ENCODE measurements at places on chromosomes 3 and 15.

DNA sequence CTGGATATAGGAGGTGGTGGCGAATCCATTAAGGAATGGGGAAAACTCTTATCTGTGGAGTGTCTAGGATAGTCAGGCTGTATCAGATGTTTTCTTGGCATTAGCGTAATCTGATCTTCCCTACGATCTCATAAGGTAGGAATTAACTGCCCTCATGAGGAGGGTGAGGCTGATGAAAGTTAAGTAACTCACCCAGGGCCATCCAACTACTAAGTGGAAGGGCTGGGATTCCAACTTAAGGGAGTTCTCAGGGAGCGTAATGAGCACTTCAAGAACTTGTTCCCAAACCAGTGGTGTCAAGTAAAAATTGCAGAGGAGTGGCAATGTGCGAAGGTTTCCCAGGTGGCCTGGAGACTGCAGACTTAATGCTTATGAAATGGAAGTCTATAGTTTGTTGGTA lies 55.9 kb upstream of the OSBPL11 start:
- DNase-seq = no peak

DNA sequence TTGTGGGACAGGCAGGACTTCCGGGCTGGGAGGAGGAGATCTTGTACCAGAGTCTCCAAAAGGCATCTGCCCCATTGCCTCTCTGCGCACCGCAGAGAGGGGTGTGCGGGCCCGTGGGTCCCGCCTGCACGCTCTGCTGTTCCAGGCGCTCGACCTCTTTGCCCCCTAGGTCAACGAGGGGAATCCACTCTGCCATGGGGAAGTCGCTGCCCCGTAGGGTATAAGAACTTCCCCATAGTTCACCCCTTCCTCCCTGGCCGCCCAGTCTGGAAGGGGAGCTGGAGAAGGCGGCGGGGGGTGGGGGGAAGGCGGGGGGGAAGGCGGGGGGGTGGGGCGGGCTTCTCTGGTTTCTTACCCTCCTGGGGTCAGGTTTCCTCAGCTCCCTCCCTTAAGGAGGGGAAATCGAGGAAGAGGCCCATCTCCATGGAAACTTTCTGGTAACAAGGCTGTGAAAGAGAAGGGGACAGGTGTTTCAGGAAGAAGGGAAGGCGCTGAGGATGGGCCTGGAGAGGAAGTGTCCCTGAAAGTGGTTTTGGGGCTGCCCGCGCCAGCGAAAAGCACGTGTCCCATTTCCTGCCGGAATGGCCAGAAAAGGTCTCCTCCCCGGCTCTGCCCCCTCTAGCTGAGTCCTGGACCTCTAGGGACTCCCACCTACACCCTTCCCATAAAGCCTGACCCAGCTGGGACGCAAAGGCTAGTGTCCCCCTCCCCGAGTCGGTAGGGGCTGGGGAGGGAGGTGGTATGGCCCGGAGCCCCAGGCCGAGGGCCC lies 27.5 kb downstream of the NR1I2 start:
- no peak for DNase-seq

DNA sequence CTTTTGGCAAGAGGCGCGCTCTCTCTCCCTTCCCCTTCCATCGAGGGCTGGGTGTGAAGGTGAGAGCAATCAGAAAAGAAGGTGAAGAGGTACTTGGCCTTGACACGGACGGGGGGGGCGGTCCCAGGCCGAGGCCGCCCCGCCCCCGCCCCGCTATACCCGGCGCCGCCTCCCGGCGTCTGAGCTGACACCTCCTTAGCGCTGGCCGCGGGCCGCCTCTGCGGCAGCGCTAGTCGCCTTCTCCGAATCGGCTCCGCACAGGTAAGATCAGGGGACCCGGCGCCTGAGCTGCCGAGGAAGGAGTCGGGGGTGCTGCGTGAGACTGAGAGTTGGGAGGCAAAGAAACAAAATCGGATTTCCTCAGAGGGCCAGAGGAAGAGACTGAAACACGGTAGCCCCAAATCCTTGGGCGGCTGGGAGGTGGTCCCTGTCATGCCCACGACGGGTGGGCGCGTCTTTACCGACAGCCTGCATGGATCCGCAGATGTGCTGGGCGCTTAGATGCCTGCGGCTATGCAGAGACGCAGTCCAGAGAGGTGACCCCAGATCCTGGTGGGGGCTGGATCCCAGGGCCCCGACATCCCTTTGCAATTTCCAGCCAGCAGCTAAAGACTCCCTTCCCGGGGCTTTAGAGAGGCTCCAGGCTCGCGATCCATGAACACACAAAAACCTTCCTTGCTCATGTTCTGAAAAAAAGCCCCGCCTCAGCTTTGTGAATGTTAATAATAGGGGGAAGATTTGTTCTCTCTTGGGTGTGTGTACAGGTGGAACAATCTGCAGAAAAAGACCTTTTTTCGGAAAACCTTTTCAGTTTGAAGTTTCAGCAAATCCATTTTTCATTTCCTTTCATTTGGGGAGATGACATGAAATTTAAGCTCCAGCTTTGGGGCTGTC lies at the start of gene ENTPD3:
TSS of gene ENTPD3 (plus strand) at position 184 of the 894 bp plus-strand sequence. CDS start 874 bp downstream, outside the sequence.
- peak; percentile 3 for DNase-seq

GRCh38 chr15:77285057-77285997 lies 134.6 kb downstream of the PEAK1 start:
- DNase-seq = no peak

DNA sequence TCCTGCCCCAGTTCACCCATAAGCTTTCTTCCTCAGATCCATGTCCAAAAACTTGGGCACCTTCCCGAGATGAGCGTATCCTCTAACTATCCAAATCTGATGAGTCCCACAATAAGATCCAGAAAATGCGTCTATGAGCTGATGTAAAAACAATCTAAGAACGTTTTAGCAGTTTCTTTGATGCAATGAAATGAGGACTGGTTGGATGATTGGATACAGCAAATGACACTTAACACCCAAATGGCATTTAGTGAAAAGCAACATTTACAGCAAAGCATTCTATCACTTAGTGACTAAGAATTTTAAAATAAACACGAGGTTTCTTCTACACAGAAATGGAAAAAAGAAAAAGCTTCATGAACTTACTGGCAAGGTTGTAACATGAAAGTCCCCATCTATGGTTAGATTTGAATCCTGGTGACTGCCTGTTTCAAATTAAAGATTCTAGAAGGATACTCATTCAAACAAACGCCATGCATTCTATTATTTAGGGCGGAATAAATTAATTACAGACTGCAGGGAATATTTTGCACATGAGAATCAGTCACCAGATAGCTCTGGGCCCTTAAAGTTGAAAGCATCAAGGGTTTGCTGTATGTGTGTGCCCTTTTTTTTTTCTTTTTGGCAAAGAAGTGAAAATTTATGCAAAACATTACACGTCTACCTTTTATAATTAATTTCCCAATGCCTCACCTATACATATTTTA lies 598.6 kb downstream of the FOXP1 start:
- DNase-seq = no peak

DNA sequence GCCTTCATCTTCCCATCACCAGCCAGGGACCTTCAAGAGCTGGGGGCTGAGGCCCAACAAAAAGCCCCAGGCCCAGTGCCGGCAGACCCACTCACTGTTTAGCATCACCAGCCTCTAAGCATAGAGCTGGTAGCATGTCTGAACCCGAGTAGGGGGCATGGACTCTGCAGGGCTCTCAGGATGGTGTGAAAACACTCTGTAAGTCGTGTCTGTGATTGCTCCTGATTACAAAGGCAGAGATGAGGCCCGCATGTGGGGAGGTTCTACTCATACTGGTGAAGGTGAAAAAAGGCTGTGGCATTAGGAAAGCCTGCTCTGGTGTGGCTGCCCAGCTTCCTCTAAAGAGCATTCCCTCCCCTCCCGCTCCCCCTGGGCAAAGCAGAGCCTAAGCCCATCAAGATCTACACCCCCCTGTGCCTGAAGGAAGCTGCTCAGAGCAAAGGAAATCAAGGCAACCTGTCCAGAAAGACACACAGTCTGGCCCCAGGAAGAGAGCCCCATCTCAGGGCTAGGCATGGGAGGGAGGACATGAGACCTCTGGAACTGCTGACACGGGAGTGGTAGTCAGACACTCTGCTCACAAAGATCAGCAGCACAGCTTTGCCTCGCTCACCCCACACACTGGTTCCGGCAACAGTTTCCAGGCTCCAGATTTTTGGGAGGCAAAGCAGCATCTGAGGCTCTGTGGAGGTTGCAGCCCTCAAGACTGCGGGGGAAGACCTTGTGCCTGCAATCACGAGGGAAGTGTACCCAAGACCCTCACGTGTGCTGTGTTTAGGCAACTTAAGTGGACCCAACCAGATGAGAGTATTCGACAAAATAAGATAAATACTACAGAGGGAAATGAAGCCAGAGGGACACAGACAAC lies 36.7 kb downstream of the CCDC12 start:
- no peak for DNase-seq

DNA sequence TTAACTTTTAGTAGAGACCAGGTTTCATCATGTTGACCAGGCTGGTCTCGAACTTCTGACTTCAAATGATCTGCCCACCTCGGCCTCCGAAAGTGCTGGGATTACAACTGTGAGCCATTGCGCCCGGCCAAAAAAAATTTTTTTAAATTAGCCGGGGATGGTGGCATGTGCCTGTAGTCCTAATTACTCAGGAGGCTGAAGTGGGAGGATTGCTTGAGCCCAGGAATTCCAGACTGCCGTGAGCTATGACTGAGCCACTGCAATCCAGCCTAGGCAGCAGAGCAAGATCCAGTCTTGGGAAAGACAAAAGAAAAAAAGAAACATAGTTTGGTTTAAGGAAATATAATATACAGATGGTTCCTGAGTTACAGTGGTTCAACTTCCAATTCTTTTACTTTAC lies 44.9 kb upstream of the EIF3J start:
- no peak for DNase-seq

DNA sequence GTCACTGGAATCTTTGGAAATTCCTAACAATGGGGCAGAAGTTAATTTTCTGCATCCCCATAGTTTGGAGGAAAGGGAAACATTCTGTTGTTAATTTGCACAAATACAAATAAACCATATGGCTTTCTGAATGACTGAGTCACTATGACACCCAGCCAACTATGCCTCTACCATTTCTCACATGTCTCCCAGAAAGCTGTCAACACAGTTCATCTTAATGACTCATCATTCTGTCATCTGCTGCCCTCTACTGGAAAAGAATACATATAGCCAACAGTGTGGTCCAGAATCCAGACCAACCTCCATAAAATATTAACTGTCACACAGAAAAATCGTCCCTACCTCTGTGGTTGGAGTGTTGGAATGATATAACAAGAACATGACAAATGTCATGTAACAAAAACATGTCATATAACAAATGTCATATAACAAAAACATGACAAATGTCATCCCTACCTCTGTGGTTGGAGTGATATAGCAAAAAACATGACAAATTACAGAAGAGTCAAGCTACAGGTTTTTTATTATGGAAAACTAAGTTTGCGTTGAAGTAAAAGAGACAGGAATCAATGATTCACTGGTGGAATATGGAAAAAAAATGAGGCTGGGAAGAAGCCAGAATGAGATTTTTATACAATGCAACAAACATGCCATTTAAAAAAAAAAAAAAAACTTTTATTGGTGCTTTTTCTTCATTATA lies 47.7 kb upstream of the GYG1 start:
- peak; percentile 9 for DNase-seq

DNA sequence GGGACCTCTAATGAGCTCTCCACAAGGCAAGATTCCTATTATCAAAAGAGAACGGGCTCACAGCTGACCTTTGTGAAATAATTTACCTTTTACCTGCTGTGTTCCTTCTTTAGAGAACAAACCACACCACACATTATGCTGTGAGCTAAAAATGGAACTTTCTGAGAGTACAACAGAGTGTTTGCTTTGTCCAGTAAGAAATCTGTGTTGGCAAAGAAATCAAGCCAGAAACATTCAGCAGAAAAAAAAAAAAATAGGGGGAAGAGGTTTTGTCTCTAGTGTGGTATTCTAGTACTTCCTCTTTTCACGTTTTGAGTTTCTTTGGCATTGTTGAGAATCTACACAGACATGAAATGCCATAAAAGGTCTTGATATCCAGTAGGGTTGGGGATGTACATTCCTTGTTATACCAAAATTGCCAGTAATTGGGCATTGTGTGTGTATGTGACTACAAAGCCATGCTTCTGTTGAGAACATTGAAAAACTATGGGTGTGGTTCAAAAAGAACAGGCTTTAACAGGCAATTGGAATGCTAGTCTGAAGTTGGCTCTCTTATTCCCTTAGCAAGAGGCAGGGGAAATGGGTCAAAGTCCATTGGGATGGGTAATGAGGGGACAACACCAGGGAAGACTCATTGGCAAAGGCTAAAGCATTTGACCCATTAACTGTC lies 273.5 kb downstream of the NEK10 start:
- DNase-seq = no peak

DNA sequence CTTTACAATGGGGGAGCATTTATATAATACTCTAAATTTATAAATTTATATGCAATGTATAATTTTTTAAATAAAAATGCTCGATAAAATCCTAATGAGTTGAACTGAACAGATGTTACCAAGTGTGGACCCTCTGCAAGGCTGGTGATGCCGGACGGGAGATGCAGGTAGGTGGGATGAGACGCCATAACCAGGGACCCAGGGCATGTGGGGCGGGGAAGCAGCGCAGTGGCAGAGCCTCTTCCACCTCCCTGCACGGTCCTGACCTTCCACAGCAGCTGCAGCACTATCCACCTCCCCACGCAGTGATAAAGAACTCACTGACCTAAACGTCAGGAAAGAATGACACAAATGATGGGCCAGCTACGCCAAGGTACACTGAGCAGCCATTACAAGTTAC lies 12.8 kb downstream of the PCSK6 start:
- DNase-seq = no peak

GRCh38 chr3:176807938-176808337 lies 389.3 kb downstream of the TBL1XR1 start:
- no peak for DNase-seq

GRCh38 chr15:70503798-70504298 lies 259.5 kb downstream of the UACA start:
- no peak for DNase-seq

Measured in effector memory CD8-positive, alpha-beta T cell (primary cell).